ENCODE measurements at places on chromosomes 7 and 10. TPM values are rescaled to one million over a fixed set of nuclear protein-coding genes. Genes with fewer than 3 reads are reported as not detected.

IFIT2 gene
- total RNA-seq, result 1.7 TPM

CDC14C gene
- not detected for total RNA-seq

GSTO2 gene
- total RNA-seq, result 19.9 TPM

KLF14 gene
- not detected for total RNA-seq

RADIL gene
- total RNA-seq, result 2.6 TPM

PKD2L1 gene
- total RNA-seq, result not detected

NPFFR1 gene
- total RNA-seq, result 0.42 TPM

UPK3BL2 gene
- 22.0 TPM for total RNA-seq

CYP26C1 gene
- not detected for total RNA-seq

TUBAL3 gene
- not detected for total RNA-seq

MTPN gene
- 64.9 TPM for total RNA-seq

WNT16 gene
- total RNA-seq, result 13.1 TPM

DNA sequence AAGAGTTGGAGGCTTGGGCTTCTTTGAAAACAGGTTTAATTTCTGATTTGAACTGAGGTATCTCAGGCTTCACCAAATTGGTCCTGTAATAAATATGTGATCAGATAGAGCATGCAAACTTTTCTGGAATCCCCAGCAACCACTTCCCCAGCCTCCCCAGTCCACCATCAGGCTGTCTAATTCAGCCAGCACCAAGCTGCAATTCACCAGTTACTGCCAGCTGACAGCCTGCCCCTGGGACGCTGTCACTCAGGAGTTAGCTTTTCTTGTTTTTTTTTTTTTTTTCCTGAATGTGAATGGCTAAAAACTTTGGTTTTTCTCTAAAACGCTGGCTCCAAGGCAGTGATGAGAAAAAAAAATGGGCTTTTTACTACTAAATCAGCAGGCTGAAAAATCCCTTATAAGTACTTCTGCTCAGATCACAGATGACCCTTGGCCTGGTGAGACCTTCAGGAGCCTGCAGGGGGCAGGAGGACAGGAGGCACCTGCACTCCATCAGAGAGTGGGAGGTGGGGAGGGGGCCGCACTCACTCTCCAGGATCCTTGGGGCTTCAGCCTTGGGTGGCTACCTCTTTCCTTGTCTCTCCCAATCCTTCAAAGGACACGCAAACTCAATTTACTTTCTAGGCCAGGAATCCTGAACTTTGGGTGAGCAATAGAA is 349.4 kb downstream of the GATA3 start:
- no peak for DNase-seq

GRCh38 chr7:131466735-131467365 is 89.6 kb downstream of the PODXL start:
- DNase-seq, result no peak

DNA sequence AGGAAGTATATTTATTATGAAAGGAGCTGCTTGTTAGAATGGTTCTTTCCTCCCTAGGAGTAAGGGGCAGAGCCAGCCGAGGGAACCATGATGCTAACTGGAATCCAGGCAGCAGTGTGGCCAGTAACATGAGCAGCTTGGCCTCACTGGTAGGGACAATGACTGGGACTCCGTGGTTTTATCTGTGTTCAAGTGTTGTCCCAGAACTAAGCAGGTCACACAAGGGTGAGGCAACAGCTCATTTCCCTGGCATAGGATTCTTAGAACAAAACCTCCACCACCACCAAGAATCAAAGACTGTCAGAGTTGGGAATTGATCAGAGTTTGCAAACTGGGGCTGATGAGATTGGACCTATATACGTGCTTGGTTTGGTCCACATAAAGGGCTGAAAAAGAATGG is 138.9 kb upstream of the COBL start:
- no peak for DNase-seq

DNA sequence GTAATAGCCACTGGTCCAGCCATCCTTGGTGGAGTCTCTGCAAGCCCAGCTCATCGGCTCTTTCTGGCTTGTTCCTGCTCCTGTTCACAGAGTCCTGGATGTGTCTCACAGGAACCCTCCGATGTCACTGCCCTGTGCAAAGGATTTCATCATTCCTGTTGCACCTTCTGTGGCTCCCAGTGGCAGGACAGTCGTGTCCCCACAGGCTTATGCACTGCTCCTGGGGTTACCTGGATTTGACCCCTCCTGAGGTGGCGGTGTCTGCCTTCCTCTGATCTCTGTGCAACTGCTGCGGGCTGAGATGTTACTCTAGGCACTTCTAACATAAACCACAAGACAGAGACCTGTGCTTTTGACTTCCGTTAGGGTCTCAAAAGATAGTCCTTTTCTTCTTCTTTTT is 30.6 kb downstream of the APBB1IP start:
- no peak for DNase-seq

DNA sequence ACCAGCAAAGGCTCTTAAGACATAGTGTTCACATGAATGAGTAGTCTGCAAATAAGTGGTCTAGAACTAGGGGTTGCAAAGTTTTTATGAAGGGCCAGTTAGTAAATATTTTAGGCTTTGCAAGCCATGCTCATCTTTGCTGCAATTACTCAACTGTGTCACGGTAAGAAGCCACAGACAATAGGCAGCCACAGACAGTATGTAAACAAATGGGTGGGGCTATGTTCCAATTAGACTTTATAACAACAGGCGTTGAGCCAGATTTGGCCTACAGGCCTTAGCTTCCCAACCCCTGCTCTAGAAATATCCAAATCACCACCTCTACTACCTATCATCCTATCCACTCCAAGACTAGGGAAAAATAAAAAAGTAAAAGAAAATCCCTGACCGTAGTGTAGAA is 9.2 kb downstream of the IKZF5 start:
- no peak for DNase-seq

DNA sequence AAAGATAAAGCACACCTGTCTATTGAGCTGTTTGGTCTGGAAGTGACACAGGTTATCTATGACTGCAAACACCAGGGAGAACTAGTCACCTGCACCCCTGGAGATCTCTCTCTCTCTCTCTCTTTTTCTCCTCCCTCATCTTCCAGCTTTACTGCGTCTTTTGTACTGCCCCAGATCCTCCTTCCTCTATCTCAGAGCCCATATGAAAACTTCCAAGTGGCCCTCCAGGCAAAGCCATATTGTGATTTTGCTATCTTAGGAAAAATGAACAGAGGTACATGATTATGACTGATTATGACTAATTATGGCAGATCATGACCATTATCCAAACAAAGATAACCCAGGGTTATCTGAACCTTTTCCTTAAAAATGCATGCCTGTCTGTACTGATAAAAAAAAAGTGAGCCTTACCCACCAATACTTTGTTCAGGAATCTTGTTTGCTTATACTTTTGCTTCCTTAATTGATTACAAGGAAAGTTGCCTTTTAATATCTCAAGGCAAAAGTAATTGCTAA is 12.6 kb upstream of the EPHB6 start:
- DNase-seq, result no peak

DNA sequence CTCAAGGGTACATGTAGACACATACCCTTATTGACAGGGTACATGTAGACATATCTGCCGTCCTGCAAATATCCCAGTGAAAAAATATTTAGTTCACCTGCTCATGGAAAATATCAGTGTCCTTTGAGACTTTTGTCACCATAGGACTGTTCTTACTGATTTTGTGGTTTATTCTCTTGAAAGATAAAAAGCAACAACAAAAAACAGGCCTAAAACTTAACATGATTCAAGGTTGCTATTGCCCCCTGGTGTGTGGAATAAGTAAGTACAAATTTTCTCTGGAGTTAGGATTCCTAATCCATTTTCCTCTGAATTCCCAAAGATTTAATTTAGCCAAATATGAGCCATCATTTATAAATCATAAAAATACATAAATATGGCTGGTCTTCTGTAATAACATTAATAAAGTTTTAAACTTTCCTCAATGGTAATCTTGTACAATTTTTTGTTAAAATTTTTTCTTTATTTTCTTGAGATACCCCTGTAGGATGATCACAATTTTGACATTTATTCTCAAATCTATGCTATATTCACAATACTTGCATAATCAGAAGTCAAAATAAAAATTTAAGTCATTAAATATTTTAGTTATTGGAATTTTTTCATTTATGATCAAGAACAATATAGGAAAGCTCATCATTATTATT is 741.4 kb upstream of the POT1 start:
- DNase-seq, result no peak

- DNase-seq, result no peak
These were observed 53.5 kb downstream of the EXOC6 start for GRCh38 chr10:92901819-92902251.

GRCh38 chr7:159227433-159227832 is 82.8 kb upstream of the VIPR2 start:
- no peak for DNase-seq

- DNase-seq, result no peak
These were observed 174.4 kb downstream of the ARID5B start for GRCh38 chr10:62075912-62076311.

DNA sequence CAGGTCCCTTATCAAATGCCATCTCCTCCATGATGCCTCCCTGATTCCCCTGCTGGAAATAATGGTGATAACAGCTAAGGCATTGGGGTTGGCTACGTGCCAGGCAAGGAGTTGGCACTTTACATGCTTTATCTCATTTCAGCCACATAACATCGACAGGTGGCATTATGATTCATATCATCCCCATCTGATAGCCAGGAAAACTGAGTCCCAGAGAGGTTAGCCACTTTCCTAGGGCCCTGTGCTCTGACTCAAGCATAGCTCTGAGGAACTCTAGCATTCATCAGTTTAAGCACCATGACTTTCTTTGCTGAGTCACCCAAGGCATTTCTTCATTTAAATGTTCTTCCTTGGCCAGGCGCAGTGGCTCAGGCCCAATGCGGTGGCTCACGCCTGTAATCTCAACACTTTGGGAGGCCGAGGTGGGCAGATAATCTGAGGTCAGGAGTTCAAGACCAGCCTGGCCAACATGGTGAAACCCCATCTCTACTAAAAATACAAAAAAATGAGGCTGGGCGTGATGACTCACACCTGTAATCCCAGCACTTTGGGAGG is 6.6 kb downstream of the LEP start:
- DNase-seq, result no peak

- DNase-seq, result no peak
These were observed 19.3 kb downstream of the FAM20C start for GRCh38 chr7:211715-212058.

- no peak for DNase-seq
These were observed 165.5 kb downstream of the LRRN3 start for GRCh38 chr7:111256391-111256790.

GRCh38 chr7:129990403-129991192 is 37.8 kb upstream of the UBE2H start:
- no peak for DNase-seq

GRCh38 chr10:126618466-126618865 is 52.0 kb downstream of the C10orf90 start:
- DNase-seq, result no peak

- DNase-seq, result no peak
These were observed 196.5 kb downstream of the PHF14 start for GRCh38 chr7:11170175-11170574.

GRCh38 chr10:5196702-5197113 is at the start of gene AKR1C4:
Gene AKR1C4, plus strand, starts transcription at chr10:5196837. Its CDS starts 31 bp downstream, at chr10:5196868.
- DNase-seq, result no peak

GRCh38 chr7:142897691-142898090 is 12.1 kb upstream of the TRPV6 start:
- DNase-seq, result no peak

- no peak for DNase-seq
These were observed 66.4 kb upstream of the ANK3 start for GRCh38 chr10:60456053-60456452.

- DNase-seq, result no peak
These were observed 42.5 kb downstream of the STK32C start for GRCh38 chr10:132264966-132265889.

DNA sequence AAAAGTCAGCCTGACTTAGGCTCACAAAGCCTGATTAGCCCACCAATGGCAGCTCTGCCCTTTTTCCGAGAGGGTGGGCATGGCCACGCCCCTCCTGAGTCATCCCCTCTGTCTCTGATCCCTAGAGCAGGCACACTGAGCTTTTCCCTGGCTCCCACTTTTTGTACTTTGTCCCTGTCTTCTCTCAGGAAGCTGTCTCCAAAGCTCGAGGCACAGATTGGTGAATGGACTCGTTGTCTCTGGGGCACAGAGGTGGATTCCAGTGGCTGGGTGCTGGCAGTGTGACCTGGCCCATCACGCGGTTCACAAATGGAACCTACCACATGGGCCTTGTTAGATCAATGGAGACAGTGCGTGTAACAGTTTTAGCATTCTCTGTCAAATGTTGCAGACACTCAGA is 313.5 kb downstream of the WDR37 start:
- no peak for DNase-seq

DNA sequence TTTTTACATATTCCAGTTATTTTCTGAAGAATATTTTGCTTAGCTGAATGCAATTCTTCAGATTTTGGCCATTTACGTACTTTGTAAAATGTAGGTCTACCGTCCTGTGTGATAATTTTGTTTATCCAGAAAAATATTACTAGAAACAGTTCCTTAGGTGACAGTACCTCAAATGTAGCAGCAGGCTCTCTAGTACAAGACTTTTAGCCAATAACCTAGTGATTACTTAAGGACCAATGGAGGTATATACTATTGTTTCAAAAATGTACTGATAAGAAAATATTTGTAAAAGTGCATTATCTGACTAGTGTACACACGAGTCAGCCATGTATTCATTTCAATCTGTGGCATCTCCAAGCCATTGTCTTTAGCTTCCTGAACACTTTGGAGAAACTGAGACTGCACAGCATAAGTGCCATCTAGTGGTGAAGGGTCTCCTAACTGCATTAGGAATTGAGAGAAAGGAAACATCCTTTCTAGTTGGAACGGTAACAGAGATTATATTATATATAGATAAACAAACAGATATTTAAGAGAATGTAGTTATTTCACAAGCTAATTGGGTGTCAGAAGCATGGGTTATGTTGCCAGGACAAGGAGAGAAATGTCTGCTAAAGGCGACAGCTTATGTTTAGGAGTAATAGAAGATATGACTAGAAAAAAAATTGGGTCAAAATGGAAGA is 23.7 kb downstream of the RTKN2 start:
- no peak for DNase-seq

DNA sequence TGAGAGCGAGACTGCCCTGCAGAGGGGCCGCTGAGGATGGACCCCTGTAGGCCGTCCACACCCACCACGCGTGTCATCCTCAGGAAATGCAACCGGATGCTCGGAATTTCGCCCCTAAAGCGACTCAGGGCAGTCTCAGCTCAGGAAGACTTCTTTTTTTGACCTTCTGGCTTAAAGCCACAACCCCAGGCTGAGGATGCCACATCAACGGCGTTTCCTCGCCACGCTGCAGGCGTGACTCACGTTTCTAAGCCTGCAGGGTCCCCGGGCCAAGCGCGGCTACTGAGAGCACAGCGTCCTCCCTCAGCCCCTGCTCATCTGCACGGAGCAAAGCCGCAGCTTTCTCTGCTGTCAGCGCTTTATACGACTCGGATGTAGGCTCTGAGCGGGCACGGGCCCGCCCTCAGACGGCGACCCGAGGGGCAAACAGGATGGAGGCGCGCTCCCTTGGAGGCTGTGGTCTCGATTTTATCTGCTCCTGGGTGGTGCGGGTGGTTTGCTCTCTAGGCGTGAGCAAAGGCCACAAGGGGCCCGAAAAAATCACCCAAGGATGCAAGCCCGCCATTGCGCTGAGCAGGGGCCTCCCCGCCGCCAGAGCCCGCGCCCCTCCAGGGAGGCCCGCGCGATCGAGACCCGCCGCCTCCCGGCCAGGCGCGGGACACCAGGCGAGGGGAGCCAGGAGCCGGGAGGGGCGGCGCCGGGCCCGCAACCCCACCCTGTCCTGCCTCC is 726 bp upstream of the INSIG1 start:
- DNase-seq, result peak; percentile 93

- DNase-seq, result no peak
These were observed 23.0 kb upstream of the DLD start for GRCh38 chr7:107867858-107868466.
